Omental fat pad (tissue), 4 donors: ENCODE measurements at places on chromosomes 3 and 15. TPM values are rescaled to one million over a fixed set of nuclear protein-coding genes. Genes with fewer than 3 reads are reported as not detected.

VPS33B gene
- total RNA-seq: 12.4 TPM

DNA sequence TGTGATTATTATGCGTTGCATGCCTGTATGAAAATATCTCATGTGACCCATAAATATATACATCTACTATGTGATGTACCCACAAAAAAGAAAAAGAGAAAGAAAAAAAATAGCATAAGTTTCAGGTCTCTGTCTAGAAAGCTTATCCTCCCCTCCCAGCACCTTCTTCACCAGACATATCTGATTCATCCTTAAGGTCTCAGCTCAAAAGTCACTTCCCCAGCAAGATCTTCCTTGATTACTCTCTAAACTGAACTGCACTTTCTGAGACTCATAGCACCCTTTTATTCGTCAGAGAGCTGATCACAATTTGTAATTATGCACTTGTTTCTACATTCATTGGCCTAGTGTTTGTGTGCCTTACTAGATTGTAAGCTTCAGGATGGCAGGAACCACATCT lies 11.1 kb upstream of the PTPN9 start:
- DNase-seq: no peak

- no peak for DNase-seq
Observed at GRCh38 chr3:45980819-45981218, 14.8 kb downstream of the FYCO1 start.

DNA sequence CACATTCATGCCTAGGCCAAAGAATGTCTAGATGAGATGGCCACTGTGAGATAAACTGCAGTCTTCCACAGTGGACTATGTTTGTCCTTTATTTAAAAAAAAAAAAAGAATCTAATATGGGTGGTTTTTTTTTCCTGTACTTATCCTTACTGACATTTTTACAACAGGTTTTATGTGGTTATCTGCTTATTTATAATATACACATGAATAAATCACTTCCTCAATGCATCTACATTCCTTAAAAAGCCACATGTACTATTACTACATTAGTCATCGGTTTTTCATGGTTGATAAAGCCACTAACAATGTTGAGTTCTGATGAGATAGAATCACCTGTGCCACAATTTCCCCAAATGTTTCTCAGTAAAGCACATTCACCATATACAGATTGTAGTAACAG lies 341.3 kb upstream of the THBS1 start:
- DNase-seq: no peak

DNA sequence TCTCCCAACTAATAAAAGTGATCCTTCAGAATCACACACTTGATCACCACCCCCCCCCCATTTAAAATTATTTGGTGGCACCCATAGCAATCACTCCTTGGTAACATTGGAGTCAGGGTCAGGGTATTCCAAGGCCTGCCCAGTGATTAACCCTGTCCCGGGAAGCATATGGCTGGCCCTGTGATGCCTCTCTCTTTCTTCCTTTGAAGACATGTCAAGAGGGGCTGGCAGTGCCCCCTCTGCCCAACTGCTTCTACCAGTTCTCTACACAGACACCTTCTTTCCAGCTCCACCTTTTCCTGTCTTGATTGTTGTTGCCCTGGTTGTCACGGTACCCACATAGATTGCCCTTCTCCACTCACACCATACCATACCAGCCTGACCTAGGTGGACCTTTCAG lies 30.9 kb upstream of the MANF start:
- DNase-seq: no peak
